ENCODE measurements at places on chromosomes 6 and 20.
A peak's percentile ranks its signal among the peaks of the same experiment; 100 is the strongest.

DNA sequence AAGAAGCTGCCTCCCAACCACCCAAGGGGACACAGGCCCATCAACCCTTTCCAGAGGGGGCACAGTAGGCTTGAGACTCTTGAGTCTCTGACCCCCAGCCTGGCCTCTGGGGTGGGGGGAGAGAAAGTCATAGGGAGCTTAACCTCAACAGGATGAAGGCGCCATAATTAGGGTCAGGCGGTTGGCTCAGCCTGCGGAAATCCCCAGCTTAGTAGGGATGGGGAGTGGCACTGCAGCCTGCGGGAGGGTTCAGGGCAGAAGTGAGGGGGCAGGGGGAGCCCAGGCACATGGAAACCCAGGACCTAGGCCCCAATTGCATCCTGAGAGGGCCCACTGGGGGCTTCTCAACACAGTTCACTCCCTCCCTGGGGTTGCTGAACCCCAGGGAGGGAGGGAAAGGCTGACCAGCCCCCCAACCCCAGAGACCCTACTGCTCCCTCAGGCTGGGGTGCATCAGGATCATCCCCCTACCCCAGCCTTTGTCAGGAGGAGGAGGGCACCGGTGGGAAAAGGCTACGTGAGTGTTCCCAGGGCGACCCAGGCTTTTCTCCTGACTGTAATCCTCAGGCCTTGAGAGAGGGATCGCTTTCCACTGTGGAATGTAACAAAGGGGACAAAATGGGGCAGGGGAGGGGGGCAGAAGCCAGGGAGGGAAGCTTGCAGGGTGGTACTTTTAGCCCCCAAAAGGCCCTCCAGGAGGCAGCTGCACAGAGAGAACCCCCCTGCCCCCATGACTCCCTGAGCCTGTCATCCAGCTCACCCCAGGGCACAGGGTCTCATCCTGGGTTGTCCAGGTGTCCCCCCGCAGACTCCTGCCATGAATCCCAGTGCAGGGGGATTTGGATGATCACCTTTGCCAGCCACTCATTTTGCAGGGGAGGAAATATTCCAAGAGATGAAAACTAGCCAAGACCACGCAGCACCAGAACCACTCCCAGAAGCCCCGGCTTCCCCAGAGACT lies 46.4 kb downstream of the MRPL14 start:
- no peak for DNase-seq

GRCh38 chr6:140041056-140041455 lies 666.6 kb upstream of the CITED2 start:
- DNase-seq, result no peak

GRCh38 chr6:71482742-71483141 lies 194.1 kb downstream of the OGFRL1 start:
- DNase-seq, result no peak

DNA sequence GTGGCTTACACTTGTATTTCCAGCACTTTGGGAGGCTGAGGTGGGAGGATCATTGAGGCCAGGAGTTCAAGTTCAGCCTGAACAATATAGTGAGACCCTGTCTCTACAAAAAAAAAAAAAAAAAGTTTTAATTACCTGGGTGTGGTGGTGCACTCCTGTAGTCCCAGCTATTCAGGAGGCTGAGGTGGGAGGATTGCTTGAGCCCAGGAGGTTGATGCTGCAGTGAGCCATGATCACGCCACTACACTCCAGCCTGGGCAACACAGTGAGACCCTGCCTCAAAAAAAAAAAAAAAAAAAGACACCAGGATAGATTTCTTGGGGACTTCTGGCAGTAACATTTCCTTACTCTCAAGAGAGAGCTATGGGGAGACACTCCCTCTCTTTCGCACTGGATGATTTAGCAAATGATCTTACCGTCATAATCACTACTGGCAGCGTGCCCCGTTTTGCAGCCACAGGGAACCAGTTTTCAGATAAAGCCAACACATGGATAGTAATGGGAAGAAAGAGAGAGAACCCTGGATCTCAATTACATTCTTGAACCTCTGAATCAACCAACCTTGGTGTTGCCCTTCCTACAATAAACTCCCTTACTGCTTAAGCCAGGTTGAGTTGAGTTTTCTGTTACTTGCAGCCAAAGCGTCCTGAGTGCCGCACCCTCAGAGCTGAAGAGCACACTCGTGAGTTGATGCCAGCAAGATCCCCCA lies 18.1 kb upstream of the PTPN1 start:
- DNase-seq, result no peak

DNA sequence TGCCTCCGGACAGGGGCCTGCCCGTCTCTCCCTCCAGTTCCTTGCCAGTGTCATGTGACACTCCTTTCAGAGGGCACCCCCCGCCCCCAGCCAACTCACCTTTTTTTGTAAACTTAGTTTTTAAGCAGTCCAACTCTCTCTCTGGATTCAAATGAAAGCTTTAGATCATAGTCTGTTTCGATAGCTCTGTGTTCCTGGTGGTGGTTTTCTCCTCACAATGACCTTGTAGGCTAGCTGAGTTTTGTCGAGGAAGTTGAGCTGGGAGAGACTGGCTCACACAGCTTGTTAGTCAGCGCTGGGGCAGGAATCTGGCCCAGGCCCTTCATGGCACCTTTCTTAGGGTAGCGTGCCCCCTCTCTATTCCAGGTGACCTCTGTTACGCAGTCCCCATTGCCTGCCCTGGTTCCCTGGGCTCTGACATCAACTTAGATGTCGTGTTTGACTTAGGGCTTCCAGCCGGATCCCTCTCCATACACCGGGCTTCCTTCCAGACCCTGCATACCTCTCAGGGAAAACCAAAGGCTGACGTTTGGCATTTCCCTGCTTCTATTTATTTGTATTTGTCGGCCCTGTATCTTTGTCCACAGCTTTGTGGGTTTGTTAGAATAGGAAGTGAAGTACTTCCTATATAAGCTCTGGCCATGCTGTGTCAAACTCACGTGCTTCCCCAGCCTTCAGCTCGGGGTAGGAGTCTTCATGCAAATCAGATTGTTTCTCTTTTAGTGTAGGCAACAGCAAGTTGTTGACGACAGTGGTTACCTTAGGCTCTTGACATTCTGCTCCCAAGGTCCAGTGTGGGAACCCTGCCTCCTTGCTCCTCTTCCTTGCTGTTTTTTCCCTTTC lies 12.7 kb downstream of the IGF2R start:
- DNase-seq, result no peak

GRCh38 chr20:48339190-48339985 lies 488.4 kb downstream of the PREX1 start:
- DNase-seq, result peak; percentile 74

- DNase-seq, result no peak
Observed at GRCh38 chr6:116695401-116695800, 14.4 kb downstream of the KPNA5 start.

GRCh38 chr20:56443654-56444540 lies 24.5 kb upstream of the RTF2 start:
- peak; percentile 6 for DNase-seq

DNA sequence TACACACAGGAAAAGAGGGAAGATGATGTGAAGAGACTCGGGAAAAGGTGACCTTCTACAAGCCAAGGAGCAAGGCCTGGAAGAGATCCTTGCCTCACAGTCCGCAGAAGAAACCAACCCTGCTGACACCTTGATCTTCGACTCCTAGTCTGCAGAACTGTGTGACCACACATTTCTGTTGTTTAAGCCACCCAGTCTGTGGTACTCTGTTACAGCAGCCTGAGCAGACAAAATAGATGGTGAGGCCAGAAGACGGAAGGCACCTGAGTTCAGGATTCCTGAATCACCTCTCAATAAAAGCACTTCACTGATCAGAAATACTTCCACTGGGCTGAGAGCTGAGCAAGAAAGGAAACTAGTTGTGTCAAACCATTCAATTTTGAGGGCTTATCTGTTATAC lies 103.3 kb downstream of the BACH2 start:
- DNase-seq, result no peak

DNA sequence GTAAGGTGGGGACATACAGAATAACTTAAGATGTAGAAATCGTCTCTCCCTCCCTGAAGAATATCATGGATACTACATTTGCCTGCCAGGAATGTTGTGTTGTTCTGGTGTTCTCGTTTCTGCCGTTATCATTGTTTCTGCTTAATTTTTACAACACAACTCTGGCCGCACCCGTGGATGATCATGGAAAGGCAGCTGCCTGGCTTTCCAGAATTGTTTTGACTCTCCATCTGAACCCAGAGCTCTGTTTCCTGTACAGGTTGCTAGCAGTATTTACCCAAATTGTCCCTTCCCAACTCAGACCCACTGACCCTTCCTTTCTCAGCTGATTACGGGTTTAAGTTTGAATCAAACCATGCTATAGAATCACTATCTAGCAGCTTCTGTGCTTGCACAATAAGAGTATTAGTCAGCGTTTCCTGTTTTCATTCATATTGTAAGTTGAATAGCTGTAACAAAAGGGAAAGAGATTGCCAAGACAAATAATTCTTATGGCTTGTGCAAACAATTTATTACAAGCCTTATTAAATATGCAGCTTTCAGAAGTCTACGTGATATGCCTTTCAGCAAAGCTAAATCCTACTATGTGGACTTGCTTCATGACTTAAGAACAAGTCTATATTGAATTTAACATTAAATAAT lies 139.0 kb downstream of the MTHFD1L start:
- peak; percentile 55 for DNase-seq

- DNase-seq, result peak; percentile 90
Observed at GRCh38 chr20:46757754-46758678, 48.6 kb downstream of the SLC2A10 start.

- no peak for DNase-seq
Observed at GRCh38 chr20:34269996-34270627, 28.9 kb downstream of the ASIP start.

DNA sequence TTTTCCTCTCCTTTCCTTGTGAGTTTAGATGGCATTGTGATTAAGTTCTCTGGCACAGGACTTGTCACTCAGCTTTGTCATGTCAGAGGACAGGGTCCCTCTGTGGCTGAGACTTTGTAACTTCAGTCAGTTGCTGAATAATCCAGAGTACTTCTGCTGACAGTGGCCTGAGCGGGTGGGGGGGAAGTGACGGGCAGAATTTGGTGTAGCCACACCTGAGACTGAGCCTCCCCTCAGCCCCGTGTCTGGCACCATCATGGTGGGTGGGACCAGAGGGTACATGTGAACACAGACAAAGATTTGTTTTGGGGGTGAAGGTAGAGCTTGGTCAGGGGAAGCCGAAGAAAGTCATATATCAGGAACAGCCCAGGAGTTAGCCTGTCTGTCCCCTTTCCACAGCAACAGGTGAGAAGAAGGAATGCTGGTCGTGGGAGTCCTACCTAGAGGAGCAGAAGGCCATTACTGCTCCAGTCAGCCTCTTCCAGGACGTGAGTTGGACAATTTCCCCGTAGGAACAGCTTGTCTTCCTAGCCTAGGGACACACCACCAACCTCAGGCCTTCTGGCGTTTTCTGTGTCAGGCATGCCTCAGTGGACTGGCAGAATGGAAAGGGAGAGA lies 20.9 kb downstream of the L3MBTL1 start:
- no peak for DNase-seq

GRCh38 chr6:3287308-3287707 lies 28.6 kb downstream of the PSMG4 start:
- DNase-seq, result no peak

- no peak for DNase-seq
Observed at GRCh38 chr6:129141499-129141898, 258.6 kb downstream of the LAMA2 start.

DNA sequence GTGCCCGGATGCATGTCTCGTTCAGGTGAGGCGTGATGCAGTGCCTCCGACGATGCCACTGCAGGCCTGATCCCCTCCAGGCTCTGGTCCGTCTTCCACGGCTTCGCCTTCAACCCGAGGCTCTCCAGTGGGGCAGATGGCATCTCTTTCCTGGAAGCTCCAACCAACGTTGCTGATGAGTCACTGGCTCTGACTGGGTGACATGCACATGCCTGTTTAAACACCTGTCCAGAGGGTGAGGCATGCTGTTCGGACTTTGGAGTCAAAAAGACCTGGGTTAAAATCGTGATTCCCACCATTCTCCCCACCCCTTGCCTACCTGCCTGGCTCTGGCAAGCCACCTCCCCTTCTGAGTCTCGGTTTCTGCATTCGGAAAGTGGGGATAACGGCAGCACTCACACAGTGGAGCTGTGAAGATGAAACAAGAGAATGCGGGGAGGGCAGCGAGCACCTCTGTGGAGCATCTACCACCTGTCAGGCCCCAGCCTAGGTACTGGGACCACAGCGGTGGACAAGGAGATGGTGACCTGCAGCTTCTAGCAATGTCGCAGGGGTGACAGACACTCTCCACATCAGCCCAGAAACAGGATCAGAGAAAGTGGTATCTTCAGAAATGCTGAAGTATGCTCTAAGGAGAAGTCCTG lies 8.5 kb upstream of the EDN3 start:
- DNase-seq, result no peak

DNA sequence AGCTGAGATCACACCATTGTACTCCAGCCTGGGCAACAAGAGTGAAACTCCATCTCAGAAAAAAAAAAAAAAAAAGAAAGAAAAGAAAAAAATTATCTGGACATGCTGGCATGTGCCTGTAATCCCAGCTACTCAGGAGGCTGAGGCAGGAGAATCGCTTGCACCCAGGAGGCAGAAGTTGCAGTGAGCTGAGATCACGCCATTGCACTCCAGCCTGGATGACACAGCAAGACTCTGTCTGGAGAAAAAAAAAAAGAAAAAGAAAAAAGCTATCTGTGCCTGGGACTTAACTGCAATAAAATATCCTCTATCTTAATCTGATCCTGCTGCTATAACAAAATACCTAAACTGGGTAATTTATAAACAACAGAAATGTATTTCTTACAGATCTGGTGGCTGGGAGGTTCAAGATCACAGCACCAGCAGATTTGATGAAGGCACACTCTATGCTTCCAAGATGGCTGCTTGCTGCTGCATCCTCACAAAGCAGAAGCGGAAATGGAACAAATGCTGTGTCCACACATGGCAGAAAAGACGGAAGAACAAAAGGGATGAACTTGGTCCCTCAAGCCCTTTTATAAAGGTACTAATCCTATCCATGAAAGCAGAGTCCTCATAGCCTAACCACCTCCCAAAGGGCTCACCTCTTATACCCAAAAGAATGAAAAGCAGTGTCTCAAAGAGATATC lies 273.3 kb upstream of the JARID2 start:
- DNase-seq, result no peak

DNA sequence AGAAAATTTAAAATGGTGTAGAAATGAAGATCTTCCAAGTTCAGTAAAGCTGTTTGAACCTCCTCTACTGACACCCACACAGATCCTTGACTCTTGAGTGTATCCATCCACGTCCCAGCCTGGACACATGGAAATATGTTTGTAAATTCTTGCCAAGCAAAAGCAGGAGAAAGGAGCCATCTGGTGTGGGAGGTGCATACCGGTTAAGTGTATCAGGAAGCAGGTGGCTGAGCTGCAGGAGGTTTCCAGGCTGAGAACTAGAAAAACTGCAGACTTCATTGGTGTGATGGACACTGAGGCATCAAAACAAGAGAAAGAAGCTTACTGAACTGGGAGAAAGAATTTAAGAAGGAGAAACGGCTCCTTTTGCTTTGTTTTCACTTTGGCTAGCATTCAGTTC lies 229.9 kb upstream of the GRIK2 start:
- DNase-seq, result peak; percentile 31

- DNase-seq, result no peak
Observed at GRCh38 chr20:31710423-31711108, 12.1 kb downstream of the BCL2L1 start.

- DNase-seq, result peak; percentile 97
Observed at GRCh38 chr6:32195902-32196681, 3.6 kb upstream of the GPSM3 start.

- no peak for DNase-seq
Observed at GRCh38 chr6:64224819-64225218, 589.2 kb downstream of the PHF3 start.

- peak; percentile 92 for DNase-seq
Observed at GRCh38 chr6:39361657-39362486, 39.4 kb upstream of the KCNK16 start.

GRCh38 chr6:63527658-63528514 lies 44.4 kb upstream of the LOC128125822 start:
- DNase-seq, result no peak

GRCh38 chr6:169230946-169231789 lies 22.5 kb downstream of the THBS2 start:
- DNase-seq, result no peak
